ENCODE measurements at places on chromosomes 11 and 22.

DNA sequence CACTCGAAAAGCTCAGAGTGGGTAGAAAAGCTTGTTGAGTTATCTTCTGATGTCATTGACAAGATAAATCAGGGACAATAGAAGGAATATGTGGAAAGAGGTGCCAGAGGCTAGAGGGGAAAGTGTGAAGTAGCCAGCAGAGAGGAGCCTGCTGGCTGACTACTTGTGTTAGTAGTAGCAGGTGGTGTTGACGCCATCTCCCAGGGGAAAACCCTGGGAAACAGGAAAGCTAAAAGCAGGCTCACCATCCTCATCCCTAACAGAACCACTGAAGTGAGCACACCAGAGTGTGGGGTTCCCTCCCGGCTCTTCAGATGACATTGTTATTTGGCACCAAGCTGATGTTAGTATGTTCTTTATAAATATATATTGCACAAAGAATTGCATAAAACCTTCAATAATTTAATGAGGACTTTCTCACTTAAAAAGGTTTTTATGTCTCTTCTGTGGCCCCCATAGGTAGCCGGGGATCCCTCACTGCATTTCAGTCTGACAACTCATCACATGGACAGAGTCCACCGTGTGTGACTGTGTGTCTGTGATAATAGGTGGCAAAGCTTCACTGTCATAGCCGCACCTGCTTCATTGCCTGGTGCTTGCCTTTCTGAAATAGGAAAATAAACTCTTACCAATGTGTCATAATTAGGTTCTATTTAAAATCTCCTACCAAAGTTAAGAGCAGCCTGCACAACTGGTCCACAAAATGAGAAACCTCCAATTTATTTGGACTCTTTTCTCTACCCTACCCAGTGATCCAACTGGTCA is 63.2 kb upstream of the TOP3B start:
- ATAC-seq: no peak

- no peak for ATAC-seq
These were observed 57.5 kb upstream of the RBFOX2 start for GRCh38 chr22:36086170-36086490.

- ATAC-seq: no peak
These were observed 75.0 kb downstream of the PPP2R1B start for GRCh38 chr11:111691176-111691575.

DNA sequence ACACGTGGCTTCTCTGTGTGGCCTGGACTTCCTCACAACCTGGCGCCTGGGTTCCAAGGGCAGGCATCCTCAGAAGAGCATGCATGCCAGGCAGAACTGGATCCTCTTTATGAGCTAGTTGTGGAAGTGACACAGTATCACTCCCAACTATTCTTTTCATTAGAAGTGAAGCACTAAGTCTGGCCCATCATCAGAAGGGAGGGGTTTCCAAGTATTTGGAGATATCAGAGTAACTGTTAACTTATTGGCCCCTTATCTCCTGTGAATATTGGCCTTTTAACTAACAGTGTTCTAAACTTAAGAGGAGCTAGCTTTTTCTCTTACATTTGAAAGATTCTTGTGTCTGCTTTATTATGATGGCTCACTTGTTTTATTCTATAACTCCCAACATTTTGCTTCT is 35.5 kb downstream of the FDX1 start:
- no peak for ATAC-seq

DNA sequence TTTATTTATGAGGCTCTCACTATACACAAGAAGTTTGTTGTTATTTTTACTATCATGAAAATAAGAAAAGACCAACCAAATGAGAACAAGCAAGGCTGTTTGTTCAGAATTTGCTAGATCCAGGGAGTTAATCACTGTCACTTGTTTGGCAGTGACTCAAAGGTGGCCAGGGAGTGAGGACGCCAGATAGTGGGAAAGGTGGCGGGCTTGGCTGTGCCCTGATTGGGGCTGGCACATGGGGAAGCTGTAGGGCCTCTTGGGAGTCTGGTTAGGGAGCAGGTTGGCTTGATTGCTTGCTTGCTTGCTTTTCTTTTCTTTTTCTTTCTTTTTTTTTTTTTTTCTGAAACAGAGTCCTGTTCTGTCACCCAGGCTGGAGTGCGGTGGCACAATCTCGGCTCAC is 53.1 kb upstream of the SLC22A12 start:
- no peak for ATAC-seq

GRCh38 chr22:50722716-50723428 is 15.1 kb upstream of the ACR start:
- ATAC-seq: no peak

Measured in gastroesophageal sphincter (tissue), 4 donors.